ENCODE measurements at places on chromosomes 2 and 18.

DNA sequence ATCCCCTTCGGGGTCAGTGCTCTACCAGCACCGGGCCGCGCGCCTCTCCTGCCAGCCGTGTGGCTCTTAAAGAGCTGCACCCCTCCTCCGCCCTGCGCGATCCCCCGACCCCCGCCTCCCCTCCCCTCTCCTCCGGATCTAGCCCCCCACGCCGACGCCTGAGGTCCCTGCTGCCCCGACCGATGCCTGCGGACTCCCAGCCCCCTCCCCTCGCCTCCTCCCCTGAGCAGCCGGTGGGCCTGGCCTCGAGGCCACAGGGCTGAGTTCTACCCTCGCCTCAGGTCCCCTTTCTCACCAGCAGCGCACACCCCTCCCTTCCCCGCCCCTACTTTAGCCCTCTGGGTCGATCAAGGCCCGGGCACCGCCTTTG, 5.8 kb upstream of the SIX3 start:
- DNase-seq = no peak

- no peak for DNase-seq
These were observed 41.0 kb downstream of the BIN1 start for GRCh38 chr2:127065940-127066318.

DNA sequence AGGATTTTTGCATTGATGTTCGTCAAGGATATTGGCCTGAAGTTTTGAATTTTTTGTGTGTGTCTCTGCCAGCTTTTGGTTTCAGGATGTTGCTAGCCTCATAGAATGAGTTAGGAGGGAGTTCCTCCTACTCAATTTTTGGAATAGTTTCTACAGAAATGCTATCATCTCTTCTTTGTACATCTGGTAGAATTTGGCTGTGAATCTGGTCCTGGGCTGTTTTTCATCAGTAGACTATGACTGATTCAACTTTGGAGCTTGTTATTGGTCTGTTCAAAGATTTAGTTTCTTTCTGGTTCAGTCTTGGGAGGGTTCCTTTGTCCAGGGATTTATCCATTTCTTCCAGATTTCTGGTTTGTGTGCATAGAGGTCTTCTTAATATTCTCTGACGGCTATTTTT, 166.7 kb downstream of the ST6GAL2 start:
- DNase-seq = no peak

DNA sequence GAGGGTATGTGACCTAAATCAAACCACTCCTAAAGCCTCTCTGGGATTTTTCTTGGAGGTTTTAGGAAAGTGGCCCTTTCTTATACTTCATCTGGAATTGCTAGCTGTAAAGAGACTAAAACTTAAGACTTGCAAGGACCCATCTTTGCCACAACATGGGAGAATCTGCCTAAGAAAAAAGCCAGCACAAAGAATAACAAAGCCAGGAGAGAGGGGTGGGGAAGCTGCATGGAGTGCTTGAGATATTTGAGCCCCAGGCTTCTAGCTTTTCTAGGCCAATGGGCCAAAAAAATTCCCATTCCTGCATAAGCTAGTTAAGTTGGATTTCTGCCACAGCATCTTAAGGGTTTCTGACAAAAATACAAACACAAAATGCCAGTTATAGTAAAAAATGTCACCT, 38.5 kb upstream of the LYPD6 start:
- no peak for DNase-seq

DNA sequence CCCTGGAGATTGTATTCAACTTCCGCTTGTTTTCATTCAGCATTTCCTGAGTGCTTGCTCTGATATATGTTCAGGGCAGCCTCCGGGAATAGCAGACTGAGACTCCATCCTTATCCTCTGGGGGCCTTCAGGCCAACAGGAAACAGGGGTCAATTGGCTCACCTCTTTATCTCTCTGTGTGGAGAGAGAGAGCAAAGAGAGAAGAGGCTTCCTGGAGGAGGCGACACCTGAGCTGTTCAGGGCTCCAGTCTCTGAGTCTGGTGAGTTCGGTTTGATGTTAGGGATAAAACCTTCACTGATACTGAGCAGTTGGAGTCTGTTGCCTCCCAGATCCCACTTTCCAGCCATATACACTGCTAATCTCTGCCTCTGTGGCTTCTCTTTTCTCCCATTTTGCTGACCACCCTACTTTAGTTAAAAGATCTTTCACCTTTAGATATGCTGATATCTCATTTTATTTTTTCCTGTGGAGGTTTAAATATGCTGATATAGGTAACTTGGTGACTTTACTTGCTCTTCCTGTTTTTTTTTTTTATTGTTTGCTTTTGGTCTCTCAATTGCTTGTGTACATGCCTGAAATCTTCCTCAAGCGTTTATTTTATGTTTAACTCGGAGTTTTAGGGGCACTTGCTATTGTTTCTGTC, 56.9 kb downstream of the KCNS3 start:
- DNase-seq = no peak

DNA sequence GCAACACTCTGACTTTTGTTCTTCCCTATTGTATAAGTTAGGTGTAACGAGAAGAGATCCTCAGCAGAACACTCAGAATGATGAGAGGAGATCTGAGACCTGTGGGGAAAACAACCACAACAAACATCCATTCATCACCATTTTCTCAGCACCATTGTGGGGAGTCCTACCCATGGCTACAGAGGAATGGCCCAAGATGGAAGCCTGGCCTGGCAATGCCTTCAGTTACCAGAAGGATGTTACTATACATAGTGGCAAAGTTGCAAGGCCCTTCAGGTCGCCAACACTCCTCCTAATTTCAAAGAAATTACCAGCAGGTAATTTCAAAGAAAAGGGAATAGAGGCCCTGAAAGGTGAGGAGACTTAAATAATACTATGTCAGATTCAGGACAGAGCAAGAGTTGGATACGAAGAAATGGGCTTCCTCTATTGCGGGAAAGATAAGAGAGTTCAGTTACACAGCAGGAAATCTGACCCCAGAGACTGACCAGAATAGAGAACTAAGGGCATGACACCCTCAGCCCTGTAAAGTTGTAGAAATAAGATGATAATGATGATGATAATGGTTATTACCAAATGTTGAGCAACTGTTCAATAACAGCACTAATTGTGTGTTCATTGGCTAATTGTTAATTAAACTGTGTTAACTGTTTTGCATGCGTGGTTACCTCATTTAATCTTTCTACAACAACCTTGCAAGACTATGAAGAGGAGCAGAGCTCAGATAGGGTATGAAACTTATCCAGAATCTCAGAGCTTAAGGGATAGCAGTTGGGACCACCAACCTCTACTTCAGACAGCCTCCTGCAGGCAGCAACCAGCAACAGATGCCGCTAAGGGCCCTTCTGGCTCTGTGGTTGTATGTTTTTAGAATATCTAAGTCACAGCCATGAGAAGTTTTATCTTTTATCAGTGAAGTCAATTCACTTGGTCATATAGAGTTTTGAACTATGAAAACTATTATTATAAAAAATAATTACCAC, 37.5 kb downstream of the DHRS9 start:
- DNase-seq = no peak

DNA sequence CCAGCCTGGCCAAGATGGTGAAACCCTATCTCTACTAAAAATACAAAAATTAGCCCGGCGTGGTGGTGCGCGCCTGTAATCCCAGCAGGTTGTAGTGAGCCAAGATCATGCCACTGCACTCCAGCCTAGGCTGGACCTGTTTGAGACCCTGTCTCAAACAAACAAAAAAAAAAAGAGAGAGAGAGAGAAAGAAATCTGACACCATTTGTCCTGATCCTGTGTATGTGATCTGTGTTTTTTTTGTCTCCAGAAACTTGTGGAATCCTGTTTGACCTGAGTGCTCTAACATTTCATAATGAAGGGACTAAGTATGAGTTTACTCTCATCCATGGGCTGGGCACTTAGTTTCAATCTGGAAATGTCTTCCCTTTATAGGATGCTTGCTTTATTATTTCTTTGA, 6.4 kb upstream of the ITPRIPL1 start:
- no peak for DNase-seq

GRCh38 chr2:163808406-163808805, 72.6 kb upstream of the FIGN start:
- DNase-seq = no peak

GRCh38 chr2:218733171-218734021, 22.8 kb downstream of the TTLL4 start:
- DNase-seq = no peak

GRCh38 chr2:26696351-26696816, 3.9 kb downstream of the KCNK3 start:
- no peak for DNase-seq

DNA sequence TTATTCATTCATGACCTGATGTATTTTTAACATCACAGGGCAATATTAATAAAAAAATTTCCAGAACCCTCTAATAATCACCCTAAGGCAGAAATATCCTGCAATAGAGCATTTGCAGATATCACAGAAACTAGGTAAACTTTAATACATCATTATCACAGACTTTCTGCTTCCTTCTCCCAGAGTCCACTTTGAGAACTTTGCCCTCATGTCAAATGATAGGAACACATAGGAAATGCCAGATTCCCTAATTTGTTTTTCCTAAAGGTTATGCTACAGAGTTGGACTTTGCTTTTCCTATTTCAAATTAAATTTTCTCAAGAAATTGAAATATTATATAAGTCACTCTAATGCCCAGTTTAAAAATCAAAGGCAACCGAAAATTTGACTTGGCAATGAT, 352.8 kb upstream of the LRP1B start:
- DNase-seq = no peak

Data from T-helper 2 cell (primary cell).